OCI-M1 (cell line): ENCODE measurements at places on chromosomes 2 and 18.

DNA sequence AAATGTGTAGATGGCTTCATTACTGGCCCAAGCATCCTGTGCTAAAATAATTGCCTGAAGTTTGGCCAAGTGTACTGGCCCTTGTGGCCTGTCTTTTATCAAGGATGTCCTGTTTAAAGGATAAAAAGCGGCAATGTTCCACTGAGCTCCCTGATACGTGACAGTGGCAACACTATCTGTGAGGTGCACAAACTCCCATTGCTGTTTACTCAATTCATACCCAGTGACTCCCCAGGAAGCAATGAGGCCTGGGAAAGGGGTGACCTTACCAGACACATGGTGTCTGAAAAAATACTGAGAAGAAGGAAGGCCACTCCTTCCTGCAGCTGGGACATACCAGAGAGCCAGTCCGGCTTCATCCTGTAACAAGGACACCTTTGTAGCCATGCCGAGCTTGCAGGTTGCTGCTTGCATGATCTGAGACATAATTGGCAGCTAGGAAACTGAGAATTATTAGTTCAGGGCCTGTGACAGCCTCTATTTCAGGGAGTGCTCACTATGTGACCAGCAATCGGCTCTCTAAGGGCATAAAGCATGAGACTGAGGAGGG lies 198.5 kb upstream of the LRATD1 start:
- DNase-seq: no peak

DNA sequence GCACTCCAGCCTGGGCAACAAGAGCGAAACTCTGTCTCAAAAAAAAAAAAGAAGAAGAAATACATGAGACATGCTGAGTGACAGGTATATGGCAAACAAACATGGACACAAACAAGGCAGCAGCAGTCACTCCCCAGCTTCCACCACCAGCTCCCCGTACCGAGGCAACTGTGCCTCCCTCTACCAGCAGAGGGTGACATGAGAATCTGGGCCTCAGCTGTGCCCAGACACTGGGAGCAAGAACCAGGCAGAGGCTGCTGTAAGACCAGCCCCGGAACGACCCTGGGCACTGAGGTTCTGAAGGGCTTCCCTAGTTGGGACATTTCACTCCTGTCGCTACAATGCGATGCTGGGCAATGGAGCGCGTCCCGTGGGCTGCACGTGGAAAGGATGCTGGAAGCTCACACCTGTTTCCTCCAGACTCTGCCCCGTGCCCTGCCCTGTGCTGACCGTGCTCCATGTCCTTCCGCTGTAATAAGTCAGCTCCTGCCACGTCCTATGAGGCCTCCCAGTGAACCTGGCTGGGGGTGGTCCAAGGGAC lies 37.1 kb downstream of the BOK start:
- DNase-seq: no peak

GRCh38 chr18:34600158-34600557 lies 109.9 kb upstream of the DTNA start:
- DNase-seq: no peak

- no peak for DNase-seq
Observed at GRCh38 chr2:41084321-41084720, 632.4 kb upstream of the SLC8A1 start.

GRCh38 chr2:126635736-126636135 lies 20.2 kb upstream of the GYPC start:
- peak; percentile 54 for DNase-seq

- DNase-seq: no peak
Observed at GRCh38 chr18:1094409-1094808, 189.7 kb downstream of the ADCYAP1 start.

DNA sequence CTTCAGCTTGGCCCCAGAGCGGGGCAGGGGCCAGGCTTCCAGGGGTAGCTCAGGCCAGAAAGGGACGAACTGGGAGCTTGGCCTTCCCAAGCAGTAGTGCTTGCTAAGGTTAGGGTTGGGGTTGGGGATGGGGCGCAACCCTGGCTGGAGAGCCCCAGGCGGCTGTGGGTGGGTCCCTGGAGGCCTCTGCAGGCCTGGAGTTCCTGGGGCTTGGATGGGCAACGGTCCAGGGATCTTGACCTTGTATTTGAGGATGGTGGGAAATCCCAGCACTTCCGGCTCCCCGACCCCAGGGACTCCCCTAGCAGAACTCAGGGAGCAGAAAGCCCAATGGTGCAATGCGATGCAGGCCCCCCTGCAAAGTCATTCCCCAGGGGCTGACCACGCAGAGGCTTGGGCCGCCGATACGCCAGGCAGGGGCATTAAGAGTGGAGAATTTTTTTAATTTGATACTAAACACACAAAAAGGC lies 12.6 kb upstream of the MLPH start:
- no peak for DNase-seq

- no peak for DNase-seq
Observed at GRCh38 chr2:233746475-233747282, 13.4 kb upstream of the UGT1A1 start.

DNA sequence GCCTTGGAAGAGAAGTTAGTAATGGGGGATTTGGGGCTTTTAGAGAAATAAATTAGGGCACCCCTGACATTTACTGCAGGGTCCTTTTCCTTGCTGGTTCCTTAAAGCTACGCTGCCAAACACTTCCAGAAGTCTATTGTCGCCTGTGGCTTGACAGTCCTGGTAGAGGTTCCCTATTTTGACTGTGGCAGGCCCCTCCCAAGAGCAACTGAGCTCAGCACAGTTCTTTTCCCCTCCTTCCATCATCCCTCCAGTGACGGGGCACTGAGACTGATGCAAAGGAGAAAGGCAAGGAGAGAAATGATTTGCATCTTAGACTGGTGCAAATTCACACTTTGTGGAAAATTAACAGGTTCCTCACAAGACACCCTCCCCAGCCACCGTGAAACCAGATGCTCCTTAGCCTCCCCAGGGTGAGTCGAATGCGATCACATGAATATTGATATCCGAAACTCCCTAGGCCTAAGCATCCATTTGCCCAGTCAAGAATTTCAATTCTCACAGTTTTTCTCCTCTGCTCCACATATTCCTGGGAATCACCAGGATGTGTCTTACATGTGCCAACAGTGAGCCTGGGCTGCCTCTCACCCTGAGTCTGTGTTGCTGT lies 45.4 kb downstream of the RABL2A start:
- no peak for DNase-seq

DNA sequence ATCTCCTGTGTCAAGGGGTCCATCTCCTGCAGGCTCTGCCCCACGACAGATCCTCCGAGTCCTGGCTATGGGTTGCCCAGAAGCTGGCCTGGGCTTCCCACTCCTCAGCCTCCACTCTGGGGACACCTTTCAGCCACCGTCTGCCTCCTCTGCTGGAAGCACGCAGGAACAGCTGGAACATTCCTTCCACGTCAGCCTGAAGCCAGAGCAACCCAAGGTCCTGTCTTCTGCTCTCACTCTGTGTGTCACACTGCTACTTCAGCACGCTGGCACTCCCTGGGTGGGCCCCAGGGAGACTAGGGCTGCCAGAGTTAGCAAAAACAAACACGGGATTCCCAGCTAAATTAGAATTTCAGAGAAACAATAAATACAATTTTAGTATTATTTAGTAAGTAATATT lies 148.8 kb downstream of the HRH4 start:
- DNase-seq: no peak

DNA sequence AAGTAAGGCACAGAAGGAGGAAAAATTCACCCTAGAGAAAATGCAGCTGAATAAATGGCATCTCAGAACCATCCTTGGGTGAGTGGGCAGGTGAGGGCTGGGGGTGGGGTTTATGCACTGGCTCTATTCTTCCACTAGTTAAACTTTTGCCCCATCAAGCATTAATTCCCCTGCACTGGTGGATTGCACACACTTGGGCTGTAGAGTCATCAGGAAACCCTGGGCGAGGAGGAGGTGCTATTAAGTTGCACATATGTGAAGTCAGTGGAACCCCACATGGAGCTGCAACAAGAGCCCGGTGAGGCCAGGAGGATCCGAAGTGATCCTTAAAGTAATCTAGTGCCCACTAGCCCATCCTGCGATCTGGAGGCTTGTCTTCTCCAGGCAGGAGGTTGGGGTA lies 6.8 kb upstream of the DNAJB2 start:
- DNase-seq: no peak

- DNase-seq: no peak
Observed at GRCh38 chr2:160917850-160918249, 242.4 kb upstream of the TANK start.

DNA sequence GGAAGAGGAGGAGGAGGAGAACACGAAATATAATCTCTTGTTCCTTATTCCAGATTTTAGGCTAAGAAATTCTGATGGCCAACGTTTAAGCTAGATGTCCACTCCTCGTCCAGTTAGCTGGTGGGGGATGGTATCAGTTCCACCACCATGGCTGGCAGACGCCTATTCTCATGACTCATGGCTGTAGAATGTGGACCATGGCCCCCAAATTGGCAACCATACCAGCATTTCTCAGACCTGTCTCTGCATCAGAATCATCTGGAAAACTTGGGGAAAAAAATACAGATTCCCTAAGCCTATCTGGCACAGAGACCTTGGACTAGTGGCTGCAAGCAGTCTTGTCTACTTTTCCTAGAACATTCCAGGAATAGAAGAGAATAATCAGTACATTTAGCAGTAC lies 267.7 kb upstream of the SIX2 start:
- no peak for DNase-seq

DNA sequence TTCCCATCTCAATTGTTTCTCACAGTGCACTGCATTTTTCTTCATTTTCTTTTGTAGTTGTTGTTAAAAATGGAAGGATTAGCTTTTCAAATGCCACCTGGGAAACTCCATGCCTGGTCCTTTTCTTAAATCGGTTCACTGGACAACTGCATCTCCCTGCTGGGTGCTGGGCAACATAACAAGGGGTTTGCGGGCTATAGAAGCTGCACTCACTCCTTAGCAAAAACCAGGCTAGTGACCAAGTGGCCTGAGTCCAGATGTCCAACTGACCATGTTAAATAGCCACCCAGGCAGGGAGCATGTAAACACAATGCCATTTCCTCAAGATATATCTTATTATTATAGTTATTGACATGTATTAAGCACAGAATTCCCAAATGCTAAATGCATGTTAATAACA lies 264.9 kb downstream of the ICOS start:
- DNase-seq: no peak

- no peak for DNase-seq
Observed at GRCh38 chr18:55485666-55486065, 102.3 kb downstream of the TCF4 start.

- DNase-seq: no peak
Observed at GRCh38 chr2:66550826-66551225, 115.9 kb downstream of the MEIS1 start.

DNA sequence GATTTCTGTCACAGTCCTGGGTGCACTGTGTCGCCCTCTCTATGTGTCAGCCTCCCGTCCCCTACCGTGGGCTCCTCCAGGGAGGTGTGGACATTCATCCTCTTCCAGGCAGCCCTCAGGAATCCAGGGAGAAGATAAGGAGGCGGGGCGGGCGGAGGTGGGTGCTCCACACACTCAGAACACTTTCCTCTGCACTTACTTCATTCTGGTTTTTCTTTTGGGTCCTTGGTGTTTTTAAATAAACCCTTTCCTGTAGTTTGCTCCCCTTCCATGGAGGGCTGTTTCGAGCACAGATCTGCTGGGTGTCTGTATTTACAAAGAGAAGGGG lies 183.9 kb downstream of the FAM210A start:
- DNase-seq: no peak

GRCh38 chr2:103788951-103789350 lies 1027.1 kb downstream of the TMEM182 start:
- no peak for DNase-seq

GRCh38 chr18:5058768-5059695 lies 138.0 kb downstream of the AKAIN1 start:
- peak; percentile 38 for DNase-seq

DNA sequence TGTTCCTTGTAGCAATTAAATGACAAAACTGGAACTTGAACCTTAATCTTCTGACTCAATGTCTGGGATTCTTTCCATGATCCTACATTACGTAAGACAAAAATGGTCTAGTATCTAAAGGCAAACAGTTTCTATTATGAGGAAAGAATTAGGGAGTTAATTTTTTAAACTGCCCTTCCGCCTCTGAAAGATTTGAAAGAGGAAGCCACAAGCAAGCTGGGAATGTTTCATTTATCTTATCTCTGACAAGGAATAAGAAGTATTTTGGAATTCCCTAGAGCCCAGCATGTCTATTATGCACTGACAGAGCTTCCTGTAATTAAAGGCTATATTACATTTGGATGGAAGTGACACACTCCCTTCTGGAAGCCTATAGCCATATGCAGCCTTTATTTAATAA lies 558.8 kb upstream of the CDH2 start:
- DNase-seq: no peak

DNA sequence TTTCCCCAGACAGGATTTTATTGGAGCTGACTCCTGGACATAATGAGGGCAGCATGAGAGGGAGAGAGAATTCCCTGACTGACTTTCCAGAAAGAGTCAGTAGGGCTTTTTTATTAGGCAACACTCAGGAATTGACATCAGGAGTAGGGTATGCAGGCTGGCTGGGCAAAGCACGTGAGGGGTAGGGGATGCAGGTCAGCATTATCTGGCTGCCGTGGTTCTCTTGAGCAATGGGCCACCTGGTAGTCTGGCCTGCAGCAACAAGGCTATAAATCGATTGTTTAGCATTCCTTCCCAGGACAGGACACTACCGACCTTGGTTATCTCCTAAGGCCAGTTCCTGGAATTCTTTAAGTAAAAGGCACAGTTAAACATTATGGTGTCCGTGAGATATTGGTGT lies 160.8 kb upstream of the AGAP1 start:
- DNase-seq: no peak

DNA sequence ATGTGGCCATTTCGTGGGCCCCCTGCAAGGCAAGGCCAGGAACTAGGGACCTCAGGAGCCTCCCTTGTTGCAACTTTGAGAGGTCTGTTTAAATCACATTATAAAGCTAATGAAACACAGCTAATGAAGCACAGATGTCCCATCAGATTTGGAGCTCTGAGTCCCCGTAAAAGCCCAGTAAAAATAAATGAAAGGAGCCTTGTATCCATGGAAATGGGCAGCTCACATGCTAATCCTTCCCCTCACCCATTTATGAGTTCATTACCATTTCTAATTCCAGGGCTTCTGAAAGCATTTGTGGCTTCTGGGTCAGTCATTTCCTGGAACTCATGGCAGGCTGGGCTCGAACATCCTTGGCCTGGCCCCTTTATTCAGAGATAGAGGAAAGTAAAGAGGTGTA lies 274.8 kb downstream of the SS18 start:
- DNase-seq: no peak

GRCh38 chr2:9236045-9236344 lies 29.4 kb downstream of the ASAP2 start:
- DNase-seq: no peak

DNA sequence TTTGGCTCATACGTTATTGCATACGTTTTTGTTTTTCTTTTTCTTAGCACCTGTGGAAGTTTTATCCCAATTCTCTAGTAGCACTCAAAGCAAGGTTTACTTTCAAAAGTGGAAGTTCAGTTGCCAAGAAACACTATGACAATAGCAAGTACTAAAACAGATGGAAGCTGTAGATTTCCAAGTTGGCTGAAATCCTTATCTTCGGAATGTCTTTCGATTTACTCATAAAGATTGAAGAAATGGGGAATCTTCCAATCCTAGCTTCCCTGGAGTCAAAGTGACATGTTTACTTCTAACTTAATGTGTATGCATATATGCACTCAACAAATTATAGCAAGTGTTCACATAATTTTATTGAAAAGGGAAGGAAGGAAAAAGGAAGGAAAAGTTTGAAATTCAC lies 307.4 kb downstream of the CTNNA2 start:
- no peak for DNase-seq

GRCh38 chr2:204026294-204026693 lies 89.7 kb downstream of the ICOS start:
- peak; percentile 6 for DNase-seq
